ENCODE measurements at places on chromosomes 5 and 9. TPM values are rescaled to one million over a fixed set of nuclear protein-coding genes. Genes with fewer than 3 reads are reported as not detected.

PDZD2 gene
- total RNA-seq, result 0.02 TPM

CARTPT gene
- not detected for total RNA-seq

ISL1 gene
- total RNA-seq, result not detected

PCDHB4 gene
- total RNA-seq, result not detected

ZDHHC11B gene
- not detected for total RNA-seq

TEK gene
- not detected for total RNA-seq

All from activated T-cell treated with anti-CD3 and anti-CD28 coated beads, Interleukin-2, amount 50 U/mL, for 72 hours (primary cell).